ENCODE measurements at places on chromosomes 5 and 9.

DNA sequence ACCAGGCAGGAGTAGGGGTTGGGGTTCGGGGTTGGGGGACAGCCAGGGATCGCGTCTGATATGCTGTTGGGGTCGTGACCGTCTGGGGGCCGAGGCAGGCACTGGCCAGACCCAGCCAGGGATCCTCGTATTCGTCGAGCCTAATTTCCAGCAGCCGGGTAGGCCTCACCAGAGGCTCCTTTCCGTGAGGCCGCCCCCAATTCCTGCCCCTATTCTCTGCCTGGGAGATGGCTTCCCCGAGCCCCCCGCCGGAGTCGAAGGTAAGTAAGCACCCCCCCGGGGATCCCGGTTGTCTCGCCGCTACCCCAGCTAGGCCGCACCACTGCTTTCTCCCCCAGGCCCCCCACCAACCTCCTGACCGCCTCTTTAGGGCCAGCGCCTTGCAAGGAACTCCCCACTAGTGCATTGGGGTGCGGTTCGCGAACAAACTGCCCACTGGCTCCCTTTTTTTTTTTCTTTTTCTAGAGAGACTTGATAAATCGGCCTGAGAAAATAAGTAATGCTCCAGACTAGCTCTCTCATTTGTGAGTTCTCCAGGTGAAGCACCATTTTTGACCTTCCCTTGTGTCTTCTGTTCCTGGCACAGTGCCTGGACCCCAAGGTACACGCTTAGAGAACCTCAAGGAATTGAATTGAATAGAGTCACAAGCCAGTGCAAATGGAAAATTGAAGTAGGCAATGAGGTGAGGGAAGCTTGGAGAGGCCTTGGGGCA is 435 bp downstream of the ZNF189 start:
- no peak for DNase-seq

DNA sequence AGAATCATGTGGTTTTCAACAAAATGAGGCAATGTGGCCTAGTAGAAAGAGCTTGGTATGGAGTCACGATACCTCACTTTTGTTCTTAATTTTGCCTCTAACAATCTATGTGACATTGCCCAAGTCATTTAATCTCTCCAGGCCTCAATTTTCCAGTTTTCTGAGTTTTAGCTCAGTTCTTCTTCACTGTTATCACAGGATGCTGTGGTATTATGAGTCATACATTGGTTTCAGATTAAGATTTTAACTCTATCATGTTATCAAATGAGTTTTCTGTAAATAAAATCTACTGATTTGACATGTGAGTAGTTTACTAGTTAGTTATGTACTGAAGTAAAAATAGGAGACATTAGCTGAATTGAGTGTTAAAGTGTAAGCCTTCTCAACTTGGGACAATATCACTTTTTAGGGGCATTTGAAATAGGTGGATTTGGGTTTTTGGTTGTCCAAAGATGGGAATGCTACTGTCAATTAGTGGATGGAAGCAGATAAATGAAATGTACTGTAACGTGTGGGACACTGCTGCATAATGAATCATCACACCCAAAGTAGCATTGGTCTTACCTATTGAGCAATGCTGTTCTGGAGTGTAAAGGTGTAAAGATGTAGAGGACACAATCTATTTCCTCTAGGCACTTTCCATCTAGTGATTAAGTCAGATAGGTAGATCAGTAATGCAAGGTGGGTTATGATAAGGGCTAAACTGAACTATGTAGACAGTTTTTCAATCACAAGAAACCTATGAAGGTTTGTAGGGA is 73.3 kb downstream of the NNT start:
- no peak for DNase-seq

DNA sequence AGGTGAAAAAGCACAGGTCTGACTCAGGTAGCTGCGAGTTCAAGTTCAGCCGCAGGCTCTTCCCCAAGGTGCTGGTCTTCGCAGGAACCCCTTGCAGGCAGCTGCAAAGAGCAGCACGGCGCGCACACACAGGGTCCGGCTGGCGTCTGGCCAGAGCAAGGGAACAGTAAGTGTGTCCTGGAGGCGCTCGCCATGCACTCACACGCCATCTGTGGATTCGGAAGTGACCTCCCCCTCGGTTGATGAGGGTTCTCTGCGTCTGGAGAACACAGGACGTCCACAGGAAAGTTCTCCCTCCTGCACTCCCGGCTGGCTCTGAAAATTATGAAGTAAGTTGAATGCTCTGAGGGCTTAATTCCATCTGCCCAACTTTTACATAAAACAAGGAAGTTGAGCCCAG is 14.0 kb upstream of the EGFL7 start:
- DNase-seq = no peak

DNA sequence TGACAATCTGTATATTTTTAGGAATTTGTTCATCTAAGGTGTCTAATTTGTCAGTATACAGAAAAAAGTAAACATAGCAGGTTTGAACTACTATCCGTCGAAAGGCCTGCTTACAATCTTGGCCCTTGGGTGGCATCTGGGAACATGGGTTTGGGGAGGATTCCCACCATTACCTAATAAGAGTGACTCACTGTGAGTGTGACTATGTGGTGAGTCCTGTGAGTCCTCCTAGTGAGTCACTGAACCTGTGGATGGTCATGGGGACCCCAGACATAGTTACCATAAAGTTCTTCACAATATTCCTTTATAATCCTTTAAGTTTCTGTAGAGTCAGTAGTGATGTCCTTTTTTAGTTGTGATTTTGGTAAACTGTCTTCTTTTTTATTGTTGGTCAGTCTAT is 37.0 kb downstream of the RNF130 start:
- DNase-seq = no peak

DNA sequence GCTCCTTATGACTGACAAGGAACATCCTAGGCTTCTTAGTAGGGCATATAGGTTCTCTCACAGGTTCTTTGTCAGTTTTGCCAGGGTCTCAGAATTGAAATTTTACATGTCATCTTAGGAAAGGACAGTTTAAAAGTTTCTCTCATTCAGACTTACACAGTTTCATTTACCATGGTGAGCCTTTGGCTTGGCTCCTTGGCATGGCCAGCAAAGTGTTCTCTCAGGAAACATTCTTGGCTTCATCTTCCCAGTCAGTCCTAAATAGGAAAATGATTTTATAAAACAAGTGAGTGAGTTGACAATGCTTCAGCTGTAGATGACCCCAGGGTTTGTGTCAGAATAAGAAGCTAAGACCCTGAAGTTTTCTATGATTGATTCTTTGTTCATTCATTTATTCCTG is 191.6 kb downstream of the PCSK5 start:
- no peak for DNase-seq

GRCh38 chr5:156879665-156880285 is 29.7 kb downstream of the PPP1R2B start:
- DNase-seq = no peak

DNA sequence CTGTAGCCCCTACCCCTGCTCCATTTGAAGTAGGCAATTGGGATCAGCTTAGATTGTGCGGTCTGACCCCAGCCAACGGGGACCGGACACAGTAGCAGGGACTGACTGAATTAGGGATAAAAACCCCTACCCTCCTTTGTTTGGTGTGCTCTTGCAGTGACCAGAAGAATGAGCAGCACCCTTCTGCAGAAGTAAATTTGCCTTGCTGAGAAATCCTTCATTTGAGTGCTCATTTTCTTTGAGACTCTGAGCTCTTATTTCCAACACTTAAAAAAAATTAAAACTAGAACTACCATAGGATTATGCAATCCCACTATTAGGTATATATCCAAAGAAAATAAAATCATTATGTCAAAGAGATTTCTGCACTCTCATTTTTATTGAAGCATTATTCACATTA is 560.0 kb downstream of the CDH12 start:
- DNase-seq = no peak

DNA sequence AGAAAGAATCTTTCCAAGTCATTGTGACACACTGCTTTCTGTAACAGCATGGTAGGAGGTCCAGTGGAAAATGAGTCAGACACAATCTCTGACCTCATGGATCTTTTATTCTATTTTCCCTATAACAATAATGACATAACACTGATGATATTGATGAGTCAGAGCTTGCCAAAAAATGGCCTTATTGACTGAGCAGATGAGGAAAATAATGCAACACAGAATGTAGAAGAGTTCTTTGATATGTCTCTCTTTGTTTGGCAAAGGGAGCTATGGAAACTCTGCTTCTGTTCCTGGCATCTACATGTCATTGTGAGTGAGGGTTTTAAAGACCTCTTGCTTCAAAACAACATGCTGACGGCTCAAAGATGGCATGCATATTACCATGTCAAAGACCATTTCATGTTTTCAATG is 443.1 kb upstream of the ZNF608 start:
- no peak for DNase-seq

DNA sequence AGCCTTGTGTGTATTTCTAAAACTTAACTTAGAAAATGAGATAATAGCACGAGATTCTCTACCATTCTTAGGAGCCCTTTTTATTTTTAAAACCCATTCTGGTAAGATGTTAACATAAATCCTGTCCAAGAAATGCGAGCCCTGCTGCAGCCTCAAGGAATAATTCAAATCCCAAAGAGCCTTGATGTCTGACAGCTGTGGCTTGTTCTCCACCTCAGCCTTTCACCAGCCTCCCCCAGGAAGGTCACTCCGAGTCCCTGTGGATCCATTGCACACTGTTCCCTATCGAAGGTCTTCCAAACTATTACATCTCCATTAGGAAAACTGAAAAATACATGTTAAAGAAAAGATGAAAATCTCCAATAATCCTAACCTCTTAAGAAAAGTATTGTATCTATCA is 98.5 kb upstream of the S1PR3 start:
- DNase-seq = no peak

- DNase-seq = no peak
Observed at GRCh38 chr9:132857031-132857430, 21.1 kb downstream of the AK8 start.

DNA sequence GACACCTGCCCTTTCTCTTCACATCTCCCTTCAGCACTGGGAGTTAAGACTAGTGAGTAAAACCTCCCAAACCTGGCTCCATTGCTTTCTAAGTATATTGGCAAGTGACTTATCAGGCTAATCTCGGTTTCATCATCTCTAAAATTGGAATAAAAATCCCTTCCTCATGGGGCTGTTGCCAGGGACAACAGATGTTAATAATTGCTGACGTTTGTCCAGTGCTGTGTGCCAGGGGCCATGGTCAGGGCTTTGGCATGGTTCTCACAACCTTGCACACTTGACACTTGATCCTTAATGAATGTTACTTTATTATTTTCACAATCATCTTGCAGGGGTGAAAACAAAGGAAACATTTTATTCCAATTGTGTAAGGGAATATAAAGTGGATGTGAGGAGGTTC is 1262.0 kb upstream of the WWC1 start:
- no peak for DNase-seq

DNA sequence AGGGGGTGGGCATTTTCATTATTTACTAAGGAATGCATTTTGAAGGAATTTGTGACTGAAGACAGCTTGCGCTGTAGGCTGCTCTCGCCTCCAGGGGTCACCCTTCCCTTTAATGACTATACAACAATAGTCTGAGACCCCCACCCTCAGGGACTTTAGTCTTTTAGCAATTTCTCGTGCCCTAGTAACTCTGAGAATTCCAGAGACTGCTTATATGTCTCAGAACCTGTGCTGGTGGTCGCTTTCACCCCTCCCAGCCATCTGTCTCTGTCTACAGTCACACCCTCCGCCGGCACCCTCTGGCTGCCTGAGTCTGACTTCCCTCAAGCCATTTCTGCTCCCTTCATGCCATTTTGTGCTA is 671.4 kb downstream of the NR2F1-AS1 start:
- no peak for DNase-seq

DNA sequence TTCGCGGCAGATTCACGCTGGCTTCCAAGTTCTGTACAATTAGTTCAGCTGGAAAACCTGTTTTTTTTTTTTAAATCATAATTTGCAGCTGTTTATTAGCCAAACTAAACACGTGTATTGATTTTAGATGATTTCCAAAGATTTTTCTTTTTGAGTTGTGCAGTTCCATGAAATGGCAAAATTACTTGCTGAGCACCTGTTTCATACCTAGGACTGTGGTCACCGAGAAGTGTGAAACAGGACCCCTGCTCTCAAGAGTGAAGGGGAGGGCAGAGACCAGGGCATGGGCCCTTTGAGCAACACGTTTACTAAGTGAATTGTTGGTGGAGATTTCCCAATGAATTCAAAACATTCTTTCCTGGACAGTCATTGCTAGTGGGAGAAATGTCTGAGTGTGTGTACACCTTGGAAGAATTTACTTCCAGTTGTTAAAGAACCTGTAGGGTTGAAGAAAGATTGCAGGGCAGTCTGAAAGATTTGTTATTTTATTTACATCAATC is 688 bp downstream of the SNX24 start:
- no peak for DNase-seq

DNA sequence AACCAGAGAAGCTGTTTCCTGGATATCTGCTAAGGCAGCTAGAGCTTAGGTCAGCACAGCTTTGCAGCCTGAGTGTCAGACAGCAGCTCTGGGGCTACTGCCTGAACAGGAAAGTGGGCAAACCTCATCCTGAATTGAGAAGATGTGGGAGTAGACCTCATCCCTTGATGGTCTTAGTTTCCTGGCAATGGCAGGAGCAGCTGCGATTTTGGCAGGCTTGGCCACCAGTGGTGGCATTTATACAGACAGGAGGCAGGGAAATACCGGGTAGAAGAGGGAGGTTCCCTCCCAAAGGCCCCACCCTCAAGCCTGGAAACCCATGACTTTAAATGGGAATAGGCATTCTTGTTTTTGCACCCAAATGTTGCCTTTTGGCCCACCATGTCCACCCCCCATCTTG is 69.7 kb downstream of the LIX1 start:
- DNase-seq = no peak

- no peak for DNase-seq
Observed at GRCh38 chr9:134635351-134636148, 6.1 kb upstream of the COL5A1 start.

DNA sequence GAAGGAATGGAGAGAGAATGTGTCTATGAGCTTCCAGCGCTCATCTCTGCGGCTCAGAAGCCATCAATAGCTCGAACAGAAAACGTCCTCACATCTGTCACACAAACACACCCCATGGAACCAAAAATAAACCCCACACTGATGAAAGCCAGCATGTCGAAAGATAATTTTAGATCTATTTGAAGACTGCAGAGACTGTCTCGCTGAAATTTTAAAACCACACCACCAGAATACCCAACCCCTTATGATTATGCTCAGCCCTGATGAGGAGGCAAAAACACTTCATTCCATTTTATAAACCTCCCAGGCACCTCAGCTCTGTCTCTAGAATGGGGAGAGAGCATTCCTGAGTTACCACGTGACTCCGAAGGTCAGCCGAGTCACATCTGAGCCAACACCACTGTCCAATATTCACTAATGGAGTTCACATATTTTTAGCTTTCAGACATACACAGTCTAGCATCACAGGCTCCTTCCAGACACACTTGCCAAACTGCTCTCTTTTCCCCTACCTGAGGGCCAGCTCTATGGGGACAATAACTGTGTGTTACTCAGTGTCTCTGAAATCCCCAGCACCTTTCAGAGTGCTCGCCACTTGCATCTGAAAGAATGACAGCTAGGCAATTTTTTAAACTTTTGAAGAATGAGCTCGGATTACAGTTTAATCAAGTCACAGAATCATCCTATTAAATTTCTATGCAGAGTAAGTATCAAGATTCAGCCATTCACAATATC is 63.2 kb downstream of the SERINC5 start:
- no peak for DNase-seq

DNA sequence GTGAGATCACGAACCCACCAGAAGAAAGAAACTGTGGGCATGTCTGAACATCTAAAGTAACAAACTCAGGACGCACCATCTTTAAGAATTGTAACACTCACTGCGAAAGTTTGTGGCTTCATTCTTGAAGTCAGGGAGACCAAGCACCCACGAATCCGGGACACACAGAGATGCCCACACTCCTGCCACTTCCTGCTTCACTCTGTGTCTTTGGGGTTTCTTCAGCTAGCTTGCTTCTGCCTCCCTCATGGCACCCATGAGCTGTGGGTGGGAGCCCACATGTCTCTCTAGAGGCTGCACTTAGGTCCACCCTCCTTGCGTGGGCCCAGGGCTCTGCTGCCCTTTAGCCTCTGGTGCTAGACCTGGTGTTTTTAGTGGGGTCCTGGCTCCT is 61.2 kb upstream of the CNOT6 start:
- DNase-seq = no peak

Measured in AML-193 (cell line).